ENCODE measurements at places on chromosomes 16 and 17.

GRCh38 chr17:381941-382643, 29.5 kb upstream of the RPH3AL start:
- DNase-seq, result no peak

DNA sequence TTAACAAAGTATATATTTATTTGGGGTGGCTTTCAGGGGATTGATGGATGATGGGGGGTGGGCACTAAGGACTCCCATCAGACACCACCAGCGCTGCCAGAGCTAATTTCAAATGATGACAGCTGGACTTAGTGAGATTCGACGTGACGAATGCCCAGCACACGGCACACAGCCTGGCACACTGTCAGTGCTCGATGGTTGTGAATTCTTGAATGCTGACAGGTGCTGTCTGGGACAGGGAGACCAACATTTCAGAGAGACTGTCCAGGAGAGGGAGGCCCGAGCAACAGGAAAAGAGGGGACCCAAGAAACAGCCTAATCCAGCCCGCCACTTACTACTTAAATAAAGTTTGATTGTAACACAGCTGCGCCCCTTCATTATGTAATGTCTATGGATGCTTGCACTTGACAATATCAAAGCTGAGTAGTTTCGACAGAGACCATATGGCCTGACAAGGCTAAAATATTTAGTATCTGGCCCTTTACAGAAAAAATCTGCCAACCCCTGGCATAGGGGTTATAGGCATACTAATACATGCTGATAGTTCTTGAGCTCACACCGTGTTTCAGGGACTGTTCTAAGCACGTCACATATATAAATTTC, 6.2 kb upstream of the MPRIP start:
- DNase-seq, result no peak

DNA sequence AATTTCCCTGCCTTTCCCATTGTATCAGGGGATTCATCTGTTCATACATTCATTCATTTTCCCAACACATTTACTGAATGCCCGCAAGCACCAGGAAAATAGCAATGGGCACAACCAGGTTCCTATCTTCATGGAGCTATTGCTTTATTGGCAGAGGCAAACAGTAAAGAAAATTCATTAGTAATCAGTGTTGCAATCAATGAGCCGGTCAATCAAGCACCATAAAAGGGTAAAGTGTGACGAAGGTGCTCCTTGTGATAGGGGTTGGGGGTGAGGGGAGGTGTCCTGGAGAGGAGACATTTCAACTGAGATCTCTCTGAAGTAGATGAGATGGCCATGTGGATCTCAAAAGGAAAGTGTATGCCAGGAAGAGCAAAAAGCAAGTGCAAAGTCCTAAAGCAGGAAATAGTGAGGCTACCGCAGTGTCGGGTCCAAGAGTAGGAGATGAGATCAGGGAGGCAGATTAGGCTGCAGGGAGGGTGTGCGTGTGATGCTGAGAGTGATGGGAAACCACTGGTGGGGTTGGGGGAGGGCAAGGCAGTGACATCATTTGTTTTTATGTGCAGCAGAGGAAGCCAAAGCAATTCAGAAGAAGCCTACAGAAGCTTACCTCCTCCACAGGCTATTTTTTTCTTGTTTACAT, 28.4 kb downstream of the CDH13 start:
- DNase-seq, result no peak

GRCh38 chr16:80982646-80983045, 24.0 kb downstream of the CMC2 start:
- DNase-seq, result no peak

DNA sequence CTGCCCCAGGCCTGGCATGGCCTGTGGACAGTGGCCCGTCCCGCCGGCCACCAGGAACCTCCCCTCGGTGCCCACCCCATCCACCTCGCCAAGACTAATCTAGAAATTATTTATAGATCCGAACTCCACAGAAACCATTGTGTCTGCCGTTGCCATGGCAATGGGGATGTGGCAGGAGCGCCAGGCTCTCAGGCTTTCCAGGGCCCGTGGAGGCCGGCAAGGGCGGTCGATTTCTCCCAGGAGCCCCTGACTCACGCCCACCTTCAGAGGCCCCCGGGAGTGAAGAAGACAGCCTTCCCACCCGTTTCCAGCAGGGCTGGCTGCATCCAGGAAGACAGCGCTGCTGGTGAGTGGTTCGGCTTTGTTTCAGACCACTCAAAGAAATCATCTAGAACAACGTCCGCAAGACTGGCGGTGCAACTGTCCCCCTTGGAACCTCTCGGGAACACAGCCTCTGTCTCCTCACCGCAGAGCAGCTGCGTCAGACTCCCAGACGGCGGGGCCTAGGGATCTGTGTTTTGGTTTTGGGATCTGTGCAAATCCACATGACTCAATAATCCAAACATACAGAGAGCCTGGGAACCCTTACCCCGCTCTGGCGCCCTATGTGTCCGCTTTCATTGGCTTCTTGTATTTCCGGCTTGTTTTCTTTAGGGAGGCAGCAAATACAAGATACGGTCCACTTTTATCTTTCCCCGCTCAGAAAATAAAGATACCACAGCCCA, 48.5 kb upstream of the ZCCHC14 start:
- no peak for DNase-seq

GRCh38 chr17:73369111-73369521, 57.3 kb upstream of the CDC42EP4 start:
- DNase-seq, result no peak

GRCh38 chr17:46977750-46978488, 1.1 kb downstream of the RPRML start:
- DNase-seq, result no peak

GRCh38 chr17:63601439-63602371, 1.0 kb downstream of the TACO1 start:
- no peak for DNase-seq

DNA sequence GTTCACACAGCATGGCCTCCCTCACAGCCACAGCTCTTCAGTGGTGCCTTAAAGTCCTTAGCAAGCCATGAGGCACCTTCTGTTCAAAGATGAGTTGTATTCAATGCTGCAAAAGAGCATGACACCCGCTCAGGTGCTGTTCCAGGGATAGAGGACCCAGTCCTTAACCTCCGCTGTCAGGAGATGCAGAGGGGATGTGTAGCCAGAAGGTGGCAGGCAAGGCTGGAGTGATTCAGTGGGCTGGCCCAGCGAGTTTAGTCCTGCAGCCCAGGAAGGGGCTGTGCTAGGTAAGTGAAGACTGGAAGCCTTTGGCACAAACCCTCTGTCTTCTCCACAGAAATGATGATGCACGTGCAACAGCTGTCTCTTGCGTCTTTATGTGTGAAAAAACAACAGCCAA, 25.0 kb upstream of the ADAM11 start:
- no peak for DNase-seq

DNA sequence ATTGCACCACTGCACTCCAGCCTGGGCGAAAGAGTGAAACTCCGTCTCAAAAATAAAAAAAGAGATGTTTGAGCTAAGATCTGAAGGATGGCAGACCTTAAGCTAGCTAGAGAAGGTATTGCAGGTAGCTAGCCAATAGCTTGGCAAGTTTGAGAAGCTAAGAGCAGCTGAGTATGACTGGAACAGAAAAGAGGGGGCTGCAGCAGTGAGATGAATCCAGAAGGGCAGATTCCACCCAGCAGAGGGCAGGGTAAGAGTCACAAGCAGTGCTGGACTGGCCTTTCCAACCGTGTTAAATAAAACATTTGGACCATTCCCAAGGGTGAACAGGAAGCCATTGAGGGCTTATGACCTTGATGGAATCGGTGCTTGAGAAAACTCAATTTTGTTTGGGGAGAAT, 5.7 kb upstream of the PHAF1 start:
- no peak for DNase-seq

DNA sequence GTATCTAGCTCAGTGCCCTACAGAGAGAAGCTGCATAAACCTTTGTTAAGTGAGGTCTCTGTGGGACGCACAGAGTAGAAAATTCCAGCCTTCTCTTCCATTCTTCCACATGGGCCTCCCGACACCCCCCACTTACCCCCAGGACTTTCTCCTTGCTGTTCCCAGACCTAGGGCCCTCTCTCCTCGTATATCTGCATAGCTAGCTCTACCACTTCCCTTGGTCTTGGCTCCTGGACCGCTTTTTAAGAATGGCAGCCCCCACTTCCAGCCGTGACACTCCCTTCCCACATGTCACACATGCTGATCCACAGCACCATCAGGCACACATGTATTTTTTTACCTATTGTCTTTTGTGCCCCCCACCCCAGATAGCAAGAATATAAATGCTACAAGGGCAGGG, 16.7 kb upstream of the FOXJ1 start:
- no peak for DNase-seq

- no peak for DNase-seq
These were observed 52.5 kb downstream of the ZNF778 start for GRCh38 chr16:89269805-89270665.

DNA sequence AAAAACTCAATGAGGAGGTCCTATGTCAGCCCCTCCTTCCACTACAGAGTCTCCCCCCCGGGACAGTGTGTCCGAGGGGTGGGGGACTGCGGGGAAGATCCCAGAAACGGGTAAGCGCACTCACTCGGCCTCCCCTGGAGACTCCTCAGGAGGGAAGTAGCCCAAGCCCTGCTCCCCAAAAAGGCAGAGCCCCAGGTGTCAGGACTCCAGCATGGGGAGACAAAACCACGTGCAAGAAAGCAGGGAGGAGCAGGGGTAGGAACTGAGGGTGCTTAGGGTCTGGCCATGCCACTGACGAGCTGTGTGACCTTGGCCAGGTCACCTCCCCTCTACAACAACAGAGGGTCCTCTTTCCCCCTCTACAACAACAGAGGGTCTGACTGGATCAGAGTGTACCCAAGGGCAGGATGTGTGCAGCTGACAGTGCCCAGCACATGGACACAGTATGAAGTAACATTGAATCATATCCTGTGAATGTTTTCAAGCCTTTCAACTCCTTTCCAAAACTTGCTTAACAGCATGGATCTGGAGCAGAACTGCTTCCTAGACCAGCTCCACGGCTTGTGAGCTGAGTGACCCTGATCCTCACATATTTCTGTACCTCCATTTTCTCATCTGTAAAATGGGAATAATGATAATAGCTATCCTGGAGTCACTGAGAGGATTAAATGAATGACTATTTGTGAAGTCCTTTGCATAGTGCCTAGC, 2.1 kb upstream of the NAGS start:
- DNase-seq, result no peak

DNA sequence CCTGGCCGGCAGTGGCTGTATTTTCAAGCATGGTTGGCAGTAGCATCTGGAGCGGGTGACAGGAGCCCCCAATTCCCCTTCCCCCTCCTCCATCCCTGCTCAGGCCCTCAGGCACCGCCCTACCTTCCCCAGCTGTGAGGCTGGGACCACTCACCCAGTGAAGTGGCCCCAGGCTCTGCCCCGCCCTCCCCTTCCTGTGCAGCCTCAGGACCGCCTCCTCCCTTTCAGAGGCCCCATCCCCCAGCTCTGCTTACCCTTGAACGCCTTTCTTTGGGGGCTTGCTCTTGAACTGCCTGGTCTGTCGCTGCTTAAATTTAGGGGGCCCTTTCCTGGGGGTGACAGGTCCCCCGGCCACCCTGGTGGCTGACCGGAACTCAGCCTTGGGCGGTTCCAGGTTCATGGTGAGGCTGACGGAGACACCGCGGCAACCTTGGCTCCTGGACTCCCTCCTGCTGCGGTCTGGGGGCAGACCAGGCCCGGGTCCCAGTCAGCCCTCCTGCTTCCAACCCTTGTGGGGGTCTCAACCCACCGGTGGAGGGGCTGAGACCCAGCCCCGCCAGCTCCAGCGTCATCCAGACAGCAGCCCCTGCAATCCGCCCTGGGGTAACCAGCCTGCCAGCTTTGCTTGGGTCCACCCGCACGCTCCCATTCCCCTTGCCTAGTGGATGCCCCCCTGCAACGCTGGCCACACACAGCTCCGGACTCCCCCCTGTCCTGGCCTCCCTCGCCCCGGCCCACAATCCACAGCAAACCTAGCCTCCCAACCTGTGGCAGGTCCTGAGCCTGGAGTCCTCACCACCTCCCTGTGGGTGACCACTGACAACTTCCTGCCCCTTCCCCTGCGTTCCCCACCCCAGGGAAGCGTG, 3.2 kb downstream of the PDE6G start:
- DNase-seq, result no peak

DNA sequence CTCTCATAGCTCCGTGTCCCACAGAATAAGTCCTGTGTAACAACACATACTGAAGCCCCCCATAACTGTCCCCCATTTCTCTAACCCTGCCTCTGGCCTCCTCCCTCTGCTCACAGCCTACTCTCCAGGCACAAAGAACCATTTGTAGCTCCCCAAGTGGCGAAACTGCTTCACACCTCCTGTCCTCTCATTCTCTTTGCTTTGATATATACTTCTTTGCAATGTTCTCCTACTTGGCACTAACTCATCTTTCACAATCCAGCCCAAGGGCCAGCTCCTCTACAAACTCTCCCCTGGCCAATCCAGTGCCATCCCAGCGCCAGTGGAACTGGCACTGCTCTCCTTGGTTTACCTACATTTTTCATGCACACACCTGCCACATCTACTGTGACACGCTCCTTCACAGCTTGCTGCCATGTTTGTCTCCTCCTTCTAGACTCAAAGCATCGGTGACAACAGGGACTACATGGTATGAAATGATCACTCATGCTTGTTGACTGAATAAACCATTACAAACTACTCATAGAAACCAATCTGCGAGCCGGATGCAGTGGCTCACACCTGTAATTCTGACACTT, 12.8 kb downstream of the CYTH1 start:
- DNase-seq, result no peak

GRCh38 chr17:50155115-50155819, 4.8 kb upstream of the PPP1R9B start:
- no peak for DNase-seq

DNA sequence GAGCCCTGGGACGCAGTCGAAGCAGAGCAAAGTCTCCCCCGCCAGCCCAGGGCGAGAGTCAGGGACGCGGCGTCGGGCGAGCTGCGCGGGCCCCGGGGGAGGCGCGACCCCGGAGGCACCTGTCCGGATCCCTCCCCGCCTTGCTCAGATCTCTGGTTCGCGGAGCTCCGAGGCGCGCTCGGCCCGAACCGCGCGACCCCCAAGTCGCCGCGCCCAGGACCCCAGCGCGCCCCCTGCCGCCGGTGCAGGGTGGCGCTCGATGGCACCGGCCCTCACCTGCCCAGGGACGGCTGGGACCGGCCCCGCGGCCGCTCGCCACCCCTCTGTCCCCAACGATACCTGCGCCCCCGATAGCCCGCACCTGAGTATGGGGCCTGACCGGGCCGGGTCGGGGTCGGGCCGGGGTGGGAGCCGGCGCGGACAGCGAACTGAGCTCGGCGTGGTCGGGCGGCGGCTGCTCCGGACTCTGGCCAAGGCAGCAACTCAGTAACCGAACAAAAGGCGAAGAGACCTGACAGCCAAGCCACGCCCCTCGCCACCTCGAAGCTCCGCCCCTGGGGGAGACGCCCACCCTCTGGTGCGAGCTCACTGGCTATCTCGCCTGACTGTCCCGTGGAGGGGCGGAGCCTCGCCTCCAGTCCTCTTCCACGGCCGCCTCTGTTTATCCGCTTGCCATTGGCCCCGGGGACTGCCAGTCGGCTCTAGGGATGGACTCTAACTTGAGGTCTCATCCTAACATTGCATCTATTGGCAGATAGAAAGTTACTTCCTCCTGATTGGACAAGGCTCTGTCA, at the start of gene JUP:
TSS of gene JUP (minus strand) at position 485 of the 794 bp plus-strand sequence. CDS start 14,857 bp downstream, outside the sequence.
- DNase-seq, result peak; percentile 100

Data from NCI-H1436 (cell line).